RKO (cell line): ENCODE measurements at places on chromosomes 3 and 15.

DNA sequence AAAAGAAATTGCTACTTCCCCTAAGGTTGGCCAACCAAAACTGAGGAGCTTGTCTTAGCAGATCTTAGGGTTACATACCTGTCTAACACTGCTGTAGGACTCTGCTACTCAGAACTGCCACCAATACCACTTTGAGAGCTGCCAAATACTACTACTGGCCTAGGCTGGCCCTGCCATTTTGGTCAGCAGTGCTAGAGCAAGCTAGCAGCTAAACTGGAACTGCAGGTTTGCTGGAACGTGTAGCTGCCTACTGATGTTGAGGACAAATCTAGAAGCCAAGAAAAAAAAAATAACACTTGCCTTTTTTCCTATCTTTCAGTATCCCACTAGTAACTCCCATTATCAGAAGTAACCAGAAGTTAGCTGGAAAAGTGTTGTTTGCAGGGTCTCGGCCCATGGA is 387.4 kb downstream of the RBMS3 start:
- DNase-seq, result no peak

- no peak for DNase-seq
These were observed 1.8 kb downstream of the GASK1A start for GRCh38 chr3:42980909-42981308.

GRCh38 chr3:7038394-7038793 is 177.5 kb downstream of the GRM7 start:
- DNase-seq, result no peak

DNA sequence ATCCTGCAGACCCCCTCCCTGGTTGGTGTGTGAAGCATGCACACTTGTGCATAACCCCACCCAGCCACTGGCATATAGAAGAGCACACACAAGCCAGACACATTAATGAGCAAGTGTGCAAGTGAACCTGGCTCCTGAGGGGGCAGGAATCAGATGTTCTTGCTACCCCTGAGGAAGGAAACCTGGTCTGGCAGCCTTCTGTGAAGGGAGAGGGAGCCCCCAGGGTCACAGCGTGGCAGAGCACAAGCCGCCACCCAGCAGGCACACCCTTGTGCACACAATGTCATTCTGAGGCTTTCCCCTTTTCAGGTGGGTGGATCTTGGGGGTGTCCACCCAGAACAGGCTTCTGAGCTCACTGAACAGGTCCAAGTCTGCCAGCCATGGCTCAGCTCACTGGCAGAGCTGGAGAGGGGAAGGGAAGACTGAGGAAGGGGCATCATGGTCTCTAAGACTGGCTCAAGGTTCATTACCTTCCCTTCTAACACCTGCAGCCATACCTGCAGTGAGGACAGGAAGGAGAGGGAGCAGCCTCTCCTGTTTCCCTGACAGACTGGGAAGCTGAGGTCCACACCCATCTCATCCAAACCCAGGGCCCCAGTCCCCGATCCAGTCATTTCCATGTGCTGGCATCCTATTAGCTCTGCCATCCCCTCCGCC is 31.6 kb upstream of the SEMA3F start:
- DNase-seq, result no peak

DNA sequence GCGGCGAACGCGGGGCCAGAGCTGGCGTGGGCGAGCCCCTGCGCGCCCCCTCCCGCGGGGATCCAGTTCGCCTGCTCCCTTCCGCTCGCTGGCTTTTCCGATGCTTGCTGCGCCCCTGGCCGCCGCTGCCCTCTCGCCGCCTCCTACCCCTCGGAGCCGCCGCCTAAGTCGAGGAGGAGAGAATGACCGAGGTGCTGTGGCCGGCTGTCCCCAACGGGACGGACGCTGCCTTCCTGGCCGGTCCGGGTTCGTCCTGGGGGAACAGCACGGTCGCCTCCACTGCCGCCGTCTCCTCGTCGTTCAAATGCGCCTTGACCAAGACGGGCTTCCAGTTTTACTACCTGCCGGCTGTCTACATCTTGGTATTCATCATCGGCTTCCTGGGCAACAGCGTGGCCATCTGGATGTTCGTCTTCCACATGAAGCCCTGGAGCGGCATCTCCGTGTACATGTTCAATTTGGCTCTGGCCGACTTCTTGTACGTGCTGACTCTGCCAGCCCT is 721 bp downstream of the P2RY1 start:
- DNase-seq, result no peak

DNA sequence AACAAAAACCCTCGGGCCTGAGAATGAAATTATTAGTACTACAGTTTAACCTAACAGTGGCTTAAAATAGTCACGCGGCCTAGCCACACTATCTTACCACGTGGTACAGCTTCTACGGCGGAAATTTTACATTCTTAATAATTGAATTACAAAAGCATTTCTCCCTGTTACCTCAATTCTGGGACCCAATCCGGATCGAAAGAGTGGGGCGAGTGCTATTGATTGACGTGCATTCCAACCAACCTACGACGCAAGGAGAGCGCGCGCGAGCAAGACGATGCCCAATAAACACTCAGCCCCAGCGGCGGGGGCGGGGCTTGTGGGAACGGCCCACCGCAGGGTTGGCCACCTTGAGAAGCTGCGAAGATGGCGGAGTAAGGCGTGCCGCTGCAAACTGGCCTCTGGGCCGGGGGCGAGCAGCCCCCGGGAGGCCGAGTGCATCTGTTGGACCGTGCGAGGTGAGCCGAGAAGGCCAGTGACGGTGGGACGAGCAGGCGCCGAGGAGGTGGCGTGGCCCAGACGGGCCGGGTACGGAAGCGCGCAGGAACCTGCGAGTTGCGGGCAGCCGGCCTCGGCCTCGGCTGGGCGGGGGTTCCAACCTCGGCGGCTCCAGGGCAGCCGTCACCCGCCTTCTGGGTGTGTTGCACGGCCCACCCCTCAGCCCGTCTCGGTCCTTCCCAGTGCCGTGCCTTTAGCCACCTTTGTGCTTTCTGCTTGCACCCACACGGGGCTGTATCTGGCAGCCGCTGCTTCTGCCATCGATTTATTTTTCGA is 48.6 kb downstream of the OIP5 start:
- peak; percentile 99 for DNase-seq
